ENCODE measurements at places on chromosomes 6 and 20. TPM values are rescaled to one million over a fixed set of nuclear protein-coding genes. Genes with fewer than 3 reads are reported as not detected.

DNA sequence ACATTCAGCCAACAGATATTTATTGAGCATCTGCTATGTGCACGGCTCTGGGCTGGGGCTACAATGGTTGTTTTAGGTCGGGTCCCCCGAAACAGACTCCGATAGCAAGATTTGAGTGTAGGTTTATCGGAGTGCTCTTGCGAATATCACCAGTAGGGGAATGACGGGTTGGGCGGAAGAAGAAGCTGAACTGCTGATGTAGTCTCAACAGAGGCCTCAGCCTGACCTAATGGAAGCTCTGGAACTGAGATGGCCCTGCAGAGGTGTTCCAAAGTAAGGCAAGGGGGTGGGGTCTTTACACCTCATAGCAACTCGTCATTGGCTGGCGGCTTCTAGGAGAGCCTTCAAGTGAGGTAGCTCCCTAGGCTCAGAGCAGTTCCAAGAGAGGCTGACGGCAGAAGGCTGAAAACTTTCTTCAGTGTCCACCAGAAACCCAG is 1.1 kb downstream of the L3MBTL1 start:
- DNase-seq = peak; percentile 94

Gene HLA-B
- total RNA-seq = 70.7 TPM

Gene CCN6
- not detected for total RNA-seq

DNA sequence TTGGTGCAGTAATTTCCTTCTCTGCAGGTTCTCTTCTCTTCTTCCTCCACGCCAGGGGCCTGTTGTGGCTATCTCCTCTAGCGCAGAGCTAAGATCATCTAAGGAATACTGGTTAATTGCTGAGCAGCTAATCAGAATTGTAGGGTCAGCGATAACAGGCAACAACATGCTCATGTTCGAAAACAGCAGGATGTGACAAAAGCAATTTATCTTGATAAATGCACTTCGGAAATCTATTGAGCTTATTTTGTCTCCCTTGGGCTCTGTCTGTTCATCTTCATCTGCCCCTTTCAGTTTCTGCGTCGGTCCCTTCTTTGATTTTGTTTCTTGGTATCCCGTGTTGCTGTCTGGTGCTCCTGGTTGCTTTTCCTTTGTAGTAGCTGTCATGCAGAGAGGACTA is 67.3 kb upstream of the MAP3K7 start:
- DNase-seq = no peak

GRCh38 chr6:44456966-44457292 is 69.4 kb downstream of the CDC5L start:
- DNase-seq = no peak

GRCh38 chr6:73234733-73235132 is 9.4 kb upstream of the KHDC1L start:
- DNase-seq = no peak
